ENCODE measurements at places on chromosomes 2 and 18.

DNA sequence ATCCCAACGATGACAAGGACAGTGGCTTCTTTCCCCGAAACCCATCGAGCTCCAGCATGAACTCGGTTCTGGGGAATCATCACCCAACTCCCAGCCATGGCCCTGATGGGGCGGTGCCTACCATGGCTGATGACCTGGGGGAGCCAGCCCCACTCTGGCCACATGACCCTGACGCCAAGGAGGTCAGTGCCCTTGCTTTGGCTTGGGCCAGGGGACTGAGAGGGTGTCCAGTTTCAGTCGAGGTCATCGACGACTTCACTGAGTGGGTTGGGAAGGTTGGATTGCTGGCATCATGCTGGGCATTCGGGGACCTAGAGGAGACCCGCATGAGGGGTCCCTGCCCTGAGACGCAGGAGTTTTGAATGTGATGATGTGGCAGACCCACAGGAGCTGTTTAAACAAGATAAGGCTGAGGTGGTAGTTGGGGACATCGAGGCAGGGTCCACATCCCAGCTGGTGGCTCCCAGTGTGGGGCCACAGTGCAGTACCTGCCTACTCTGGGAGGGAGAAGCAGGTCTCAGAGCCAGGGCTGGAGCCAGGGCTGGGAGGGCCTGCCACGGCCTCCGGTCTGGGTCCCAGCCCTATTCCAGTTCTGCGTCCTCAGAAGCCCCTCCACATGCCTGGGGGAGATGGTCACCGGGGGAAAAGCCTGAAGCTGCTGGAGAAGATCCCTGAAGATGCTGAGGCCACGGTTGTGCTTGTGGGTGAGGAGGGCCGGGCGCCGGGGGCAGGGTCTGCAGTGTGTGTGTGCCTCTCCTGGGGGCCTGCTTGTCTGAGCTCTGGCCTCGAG, 6.0 kb downstream of the SLC4A3 start:
- DNase-seq, result no peak

DNA sequence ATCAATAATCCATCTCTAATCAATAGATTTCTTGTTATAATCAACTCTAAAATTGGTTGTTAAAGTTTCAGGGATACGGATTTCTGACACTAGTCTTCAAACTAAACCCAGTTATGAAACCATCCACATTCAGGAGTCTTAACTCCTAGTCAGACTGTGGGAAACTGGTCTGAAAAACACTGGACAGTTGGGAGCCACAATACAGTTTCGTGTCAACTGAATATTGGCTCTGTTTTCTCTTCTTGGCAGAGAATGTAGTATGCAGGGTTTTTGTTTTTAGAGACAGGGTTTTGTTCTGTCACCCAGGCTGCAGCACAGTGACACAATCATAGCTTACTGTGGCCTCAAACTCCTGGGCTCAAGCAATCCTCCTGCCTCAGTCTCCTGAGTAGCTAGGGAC, 123.1 kb downstream of the RTTN start:
- DNase-seq, result no peak

DNA sequence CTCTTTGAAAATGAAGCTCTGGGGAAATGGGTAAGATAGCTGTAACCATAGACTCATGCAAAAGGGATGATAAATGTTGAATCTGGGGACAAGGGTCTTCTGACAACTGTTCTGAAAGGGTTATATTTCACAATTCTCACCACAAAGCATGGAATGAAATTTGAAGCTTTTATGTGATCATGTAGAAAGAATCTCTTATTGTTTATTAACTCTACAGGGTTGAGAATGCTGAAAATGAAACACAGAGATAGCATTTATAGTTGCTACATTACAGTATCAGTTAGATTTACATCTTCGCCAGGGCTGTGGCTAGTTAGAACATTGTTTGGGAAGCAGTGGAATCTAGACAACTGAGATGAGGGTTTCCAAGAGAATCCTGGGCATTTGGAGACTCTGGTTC, 97.4 kb upstream of the LHCGR start:
- no peak for DNase-seq

- DNase-seq, result no peak
Observed at GRCh38 chr18:79314838-79315388, 80.8 kb upstream of the NFATC1 start.

GRCh38 chr2:129369437-129369836, 610.0 kb upstream of the RAB6C start:
- DNase-seq, result no peak

GRCh38 chr2:151808258-151809072, 19.8 kb downstream of the ARL5A start:
- no peak for DNase-seq

- no peak for DNase-seq
Observed at GRCh38 chr2:130355172-130355577, 681 bp upstream of the PTPN18 start.

- DNase-seq, result no peak
Observed at GRCh38 chr18:48035556-48035860, 105.0 kb upstream of the SMAD2 start.

DNA sequence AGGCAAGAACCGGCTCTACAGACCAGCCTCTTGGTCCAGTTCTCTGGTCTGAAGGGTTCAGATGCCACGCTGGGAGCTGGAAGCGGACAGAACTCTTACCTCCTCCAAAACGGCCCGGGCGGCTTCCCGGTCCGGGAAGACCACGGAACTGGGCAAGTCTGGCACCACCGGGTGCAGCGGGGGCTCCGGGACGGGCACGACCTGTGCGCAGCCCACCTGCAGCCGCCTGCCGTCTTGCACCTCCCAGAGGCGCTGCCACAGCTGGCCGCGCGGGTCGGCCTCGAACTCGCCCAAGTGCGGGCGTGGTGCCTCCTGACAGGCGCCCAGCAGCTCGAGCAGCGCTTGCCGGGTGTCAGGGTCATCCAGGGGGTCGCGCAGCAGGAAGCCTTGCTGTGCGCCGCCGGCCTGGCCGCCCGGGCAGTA, 773 bp downstream of the CMPK2 start:
- no peak for DNase-seq

DNA sequence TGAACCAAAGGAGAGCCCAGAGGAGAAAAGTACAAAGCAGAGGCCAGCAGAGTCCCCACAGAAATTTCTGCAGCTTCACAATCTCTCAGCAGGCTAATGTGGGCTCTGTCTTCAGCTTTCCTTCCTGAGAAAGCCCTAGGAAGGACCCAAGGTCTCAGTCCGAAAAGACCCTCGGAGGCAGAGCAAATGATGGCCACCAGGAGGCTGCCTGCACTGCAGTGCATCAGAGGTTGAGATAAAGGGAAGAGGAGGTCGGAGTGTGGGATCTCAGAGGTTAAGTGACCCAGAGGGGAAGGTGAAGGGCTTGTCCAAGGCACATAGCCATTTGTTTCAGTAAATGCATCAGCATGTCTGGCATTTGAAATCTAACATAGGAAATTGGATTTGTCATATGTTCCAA, 299.1 kb upstream of the SLC14A2 start:
- no peak for DNase-seq

DNA sequence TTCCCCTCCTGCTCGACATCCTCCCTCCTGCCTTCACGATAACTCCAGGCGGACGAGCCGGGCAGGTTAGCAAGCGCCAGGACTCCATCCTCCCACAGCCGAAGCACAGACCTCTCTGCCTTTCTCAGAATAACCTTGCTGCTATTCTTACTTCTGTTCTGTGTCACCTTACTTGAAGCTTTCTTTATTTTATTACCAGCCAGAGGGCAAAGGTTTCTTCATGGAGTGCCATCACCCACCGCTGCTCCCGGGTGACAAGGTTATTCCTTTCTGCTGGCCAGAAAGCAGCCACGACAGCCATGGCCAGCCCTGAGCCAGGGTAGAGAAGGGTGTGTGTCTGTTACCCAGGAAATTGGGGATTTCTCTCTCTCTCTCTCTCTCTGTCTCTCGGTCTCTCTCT, 227.1 kb downstream of the ANAPC1 start:
- no peak for DNase-seq

- no peak for DNase-seq
Observed at GRCh38 chr18:48363175-48363574, 46.0 kb downstream of the ZBTB7C start.

Measured in NCI-H2081 treated with DMSO at 0.1 percent for 48 hours (cell line).